Fibroblast of villous mesenchyme (primary cell): ENCODE measurements at places on chromosomes 11 and 22.

DNA sequence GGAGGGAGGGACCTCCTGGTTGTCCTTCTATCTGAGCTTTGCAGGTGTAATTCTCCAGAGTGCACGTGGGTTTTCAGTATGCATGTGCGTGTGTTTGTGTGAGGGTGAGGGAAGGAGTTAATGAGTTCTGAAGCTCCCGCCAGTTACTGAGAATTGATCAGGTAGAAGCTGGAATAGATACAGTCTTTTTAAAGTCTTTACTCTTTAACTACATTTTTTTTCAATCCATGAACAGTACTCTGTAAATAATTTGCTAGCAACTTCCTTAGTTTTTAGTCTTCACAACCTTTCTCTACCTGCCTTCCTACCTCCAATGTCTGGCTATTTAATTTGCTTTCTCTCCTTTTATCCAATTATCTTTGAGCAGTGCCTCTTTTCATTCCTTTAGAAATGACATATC lies 25.5 kb downstream of the ARHGAP42 start:
- no peak for DNase-seq

DNA sequence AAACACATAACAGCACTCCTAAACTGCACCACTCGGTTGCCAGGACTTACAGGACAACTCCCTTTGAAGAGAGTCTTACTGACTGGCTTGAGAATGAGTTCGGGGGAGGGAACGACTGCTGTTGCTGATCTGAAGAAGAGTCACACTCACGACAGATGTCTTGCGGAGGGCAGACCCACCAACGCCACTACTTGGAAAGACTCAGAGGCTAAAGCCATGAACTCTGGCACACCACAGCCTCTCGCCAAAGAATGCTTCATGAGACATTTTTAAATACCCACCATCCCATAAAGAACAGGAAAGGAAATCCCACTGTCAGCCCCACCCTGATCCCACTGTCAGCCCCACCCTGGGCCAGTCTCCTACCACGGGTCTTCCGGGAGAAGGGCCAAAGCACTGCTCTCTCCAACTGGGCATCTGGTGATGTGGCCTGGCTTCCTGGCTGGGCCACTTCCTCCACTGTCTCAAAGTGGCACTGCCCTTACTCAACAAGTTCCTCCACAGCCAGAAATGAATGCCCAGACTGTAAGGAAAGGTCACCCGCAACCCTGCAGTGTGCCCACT lies 73.6 kb downstream of the MICAL3 start:
- DNase-seq: peak; percentile 85

DNA sequence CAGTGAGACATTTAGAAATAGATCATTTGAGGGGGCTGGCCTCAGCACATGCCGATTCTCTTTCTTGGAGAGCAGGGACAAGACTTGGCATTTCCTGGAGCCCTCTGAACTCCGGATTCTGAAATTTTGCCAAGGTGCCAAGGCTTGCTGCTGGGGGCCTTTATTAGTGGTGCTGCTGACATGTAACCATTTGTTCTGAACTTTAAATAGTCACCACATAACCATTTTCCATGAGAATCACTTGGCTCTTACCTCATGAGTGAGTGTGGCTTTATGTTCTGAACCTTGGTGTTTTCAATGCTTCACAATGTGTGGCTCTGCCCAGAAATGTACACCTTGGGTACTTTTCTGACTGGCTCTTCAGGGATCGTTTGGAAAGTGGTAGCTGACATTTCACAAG lies 33.3 kb downstream of the SYT13 start:
- DNase-seq: no peak

- no peak for DNase-seq
Observed at GRCh38 chr11:103736315-103737036, 300.0 kb upstream of the DDI1 start.

DNA sequence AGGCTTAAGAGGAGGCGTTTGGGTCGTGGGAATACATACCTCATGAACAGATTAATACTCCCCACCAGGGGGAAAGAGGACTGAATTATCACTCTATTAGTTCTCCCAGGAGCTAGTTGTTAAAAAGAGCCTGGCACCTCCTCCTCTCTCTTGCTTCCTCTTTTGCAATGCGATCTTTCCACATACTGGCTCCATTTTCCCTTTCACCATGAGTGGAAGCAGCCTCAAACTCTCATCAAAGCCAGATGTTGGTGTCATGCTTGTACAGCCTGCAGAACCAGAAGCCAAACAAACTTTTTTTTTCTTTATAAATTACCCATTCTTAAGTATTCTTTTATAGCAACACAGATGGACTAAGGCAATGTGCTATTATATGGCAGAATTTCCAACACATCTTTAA lies 258.5 kb downstream of the FAM76B start:
- DNase-seq: peak; percentile 65

DNA sequence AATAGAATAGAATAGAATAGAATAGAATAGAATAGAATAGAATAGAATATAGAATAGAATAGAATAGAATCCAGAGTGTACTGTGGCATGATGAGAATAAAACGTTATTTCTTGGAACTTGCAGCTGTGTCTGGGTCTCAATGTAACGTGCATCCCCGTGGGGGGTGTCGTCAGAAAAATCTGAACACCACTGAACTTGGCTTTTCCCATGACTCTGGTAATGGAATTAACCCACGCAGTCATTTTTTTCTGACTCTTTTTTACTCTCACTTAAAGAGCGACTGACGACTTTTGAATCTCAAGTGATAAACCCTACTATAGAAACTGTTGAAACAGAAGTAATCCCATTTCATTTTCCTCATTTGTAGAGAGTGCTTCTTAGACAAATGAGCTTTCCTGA lies 92.4 kb upstream of the BID start:
- DNase-seq: no peak

DNA sequence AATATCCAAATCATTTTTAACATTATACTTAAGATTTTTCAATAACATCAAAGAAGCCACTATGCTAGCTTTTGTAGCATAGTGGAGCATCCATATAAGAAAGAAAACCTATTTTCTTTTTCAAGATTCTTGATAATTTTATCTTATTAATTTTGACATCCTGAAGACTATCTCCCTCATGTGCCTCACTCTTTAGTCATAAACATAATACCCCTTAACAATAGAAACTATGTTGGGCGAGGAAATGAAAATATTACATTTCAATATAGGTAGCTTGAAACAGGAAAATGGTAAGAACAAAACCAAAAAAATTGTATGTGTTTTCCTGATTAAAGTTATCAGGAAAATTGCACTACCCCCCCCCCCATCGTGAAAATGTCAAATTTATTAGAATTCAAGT lies 40.1 kb downstream of the ELMOD1 start:
- DNase-seq: no peak

GRCh38 chr11:19938169-19938856 lies 222.0 kb downstream of the DBX1 start:
- peak; percentile 50 for DNase-seq

DNA sequence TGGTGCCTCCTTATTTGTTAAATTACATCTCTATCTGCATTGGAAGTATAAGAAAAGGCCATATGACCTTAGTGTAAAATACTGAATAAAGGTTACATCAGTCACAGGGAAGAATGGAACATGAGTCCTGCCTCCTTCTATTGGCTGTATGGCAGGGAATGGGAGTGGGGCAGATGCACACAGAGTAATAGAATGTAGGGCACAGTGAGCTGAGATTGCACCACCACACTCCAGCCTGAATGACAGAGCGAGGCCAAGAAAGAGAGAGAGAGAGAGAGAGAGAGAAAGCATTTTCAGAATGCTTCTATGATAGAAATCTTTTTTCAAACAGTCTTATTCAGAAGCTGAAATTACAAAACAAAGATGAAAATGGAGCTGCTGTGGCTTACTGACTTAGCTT lies 58.8 kb downstream of the SLN start:
- no peak for DNase-seq

DNA sequence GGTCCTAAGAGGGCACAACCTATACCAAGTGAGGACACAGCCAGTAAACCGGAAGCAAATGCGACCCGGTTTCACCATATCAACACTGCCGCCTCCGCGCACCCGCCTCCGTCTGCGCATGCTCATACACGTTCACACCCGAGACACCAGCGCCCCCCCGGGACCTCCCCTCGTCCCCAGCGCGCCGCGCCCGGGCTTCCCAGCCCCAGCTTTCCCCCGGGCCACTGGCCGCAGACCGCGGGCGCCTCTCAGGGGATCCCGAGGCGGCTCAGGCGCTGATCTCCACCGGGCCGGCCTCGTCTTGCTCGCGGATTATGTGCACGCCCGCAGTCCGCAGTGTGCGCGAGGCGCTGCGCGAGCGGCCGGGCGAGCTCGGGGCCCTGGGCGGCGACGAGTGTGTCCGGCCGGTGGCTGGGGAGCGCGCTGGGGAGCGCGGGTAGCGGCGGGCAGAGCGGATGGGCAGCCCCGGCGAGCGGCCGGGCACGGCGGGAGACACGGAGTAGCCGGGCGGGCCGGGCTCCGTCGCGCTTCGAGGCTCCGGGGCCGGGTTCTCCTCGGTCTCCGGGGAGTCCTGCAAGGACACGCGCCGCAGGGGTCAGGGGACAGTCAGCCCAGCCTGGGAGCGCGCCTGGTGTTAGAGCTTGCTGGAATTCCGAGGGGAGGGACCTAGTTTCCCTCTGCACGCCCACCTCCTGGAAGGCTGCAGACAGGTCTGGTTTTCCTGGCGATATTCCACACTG lies 2.0 kb downstream of the HEPN1 start:
- DNase-seq: peak; percentile 76

DNA sequence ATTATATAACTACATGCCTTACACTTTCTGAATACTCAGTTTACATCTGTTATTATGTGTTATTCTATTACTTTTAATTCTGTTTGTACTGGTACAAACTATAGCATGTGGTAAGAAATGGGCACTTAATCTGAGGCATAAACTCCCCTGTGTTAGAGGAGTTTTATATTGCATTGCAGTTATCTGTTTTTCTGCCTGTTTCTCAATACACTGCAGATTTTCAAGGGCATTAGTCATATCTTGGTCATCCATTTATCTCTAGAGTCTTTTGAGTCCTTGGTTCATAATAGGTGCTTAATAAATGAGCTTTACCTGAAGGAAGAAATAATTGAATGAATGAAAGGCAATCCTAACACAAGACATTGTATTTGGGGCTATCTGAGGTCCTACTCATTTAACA lies 182.9 kb upstream of the CTSC start:
- DNase-seq: peak; percentile 62

DNA sequence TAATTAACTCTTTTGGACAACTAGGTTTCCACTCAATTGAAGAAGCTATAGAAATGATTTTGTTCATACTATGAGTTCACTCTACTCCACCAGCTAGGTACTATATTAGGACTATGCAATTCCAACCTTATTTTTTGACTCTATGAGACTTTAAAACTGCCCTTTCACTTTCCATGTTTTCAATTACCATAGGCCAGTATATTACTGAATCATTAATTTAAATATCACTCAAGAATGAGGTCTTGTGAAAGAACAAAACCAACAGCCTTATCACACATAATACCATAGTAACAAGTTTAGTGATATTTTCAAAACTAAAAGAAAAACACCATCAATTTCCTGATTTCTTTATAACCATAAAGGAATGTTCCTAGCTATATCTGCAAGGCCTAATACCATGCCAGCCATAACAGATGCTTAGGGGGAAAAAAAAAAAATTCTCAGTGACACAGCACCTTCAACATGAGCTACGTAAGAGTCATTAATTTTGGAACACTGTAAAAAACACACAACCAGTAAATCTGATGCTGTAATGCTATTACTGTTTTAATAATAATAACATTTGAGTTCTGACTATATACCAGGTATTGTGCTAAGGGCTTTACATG lies 6.1 kb downstream of the DCUN1D5 start:
- DNase-seq: peak; percentile 58

- DNase-seq: peak; percentile 65
Observed at GRCh38 chr22:30324014-30324730, 2.6 kb downstream of the TBC1D10A start.

DNA sequence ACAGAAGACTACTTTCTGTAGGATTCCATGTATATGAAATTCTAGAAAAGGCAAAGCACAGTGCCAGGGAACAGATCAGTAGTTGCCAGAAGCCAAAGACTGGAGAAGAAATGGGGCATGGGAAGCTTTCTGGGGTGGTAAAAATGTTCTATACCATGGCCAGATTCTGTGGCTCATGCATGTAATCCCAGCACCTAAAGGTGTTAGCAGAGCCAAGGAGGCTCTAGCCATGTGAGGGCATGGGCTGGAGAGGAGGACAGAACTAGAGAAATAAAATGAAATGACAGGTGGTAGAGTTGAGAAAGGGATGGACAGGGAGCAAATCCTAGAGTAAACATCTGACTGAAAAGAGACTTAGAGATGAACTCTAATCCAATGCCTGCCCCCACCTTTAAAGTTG lies 26.9 kb upstream of the HMGXB4 start:
- DNase-seq: no peak

DNA sequence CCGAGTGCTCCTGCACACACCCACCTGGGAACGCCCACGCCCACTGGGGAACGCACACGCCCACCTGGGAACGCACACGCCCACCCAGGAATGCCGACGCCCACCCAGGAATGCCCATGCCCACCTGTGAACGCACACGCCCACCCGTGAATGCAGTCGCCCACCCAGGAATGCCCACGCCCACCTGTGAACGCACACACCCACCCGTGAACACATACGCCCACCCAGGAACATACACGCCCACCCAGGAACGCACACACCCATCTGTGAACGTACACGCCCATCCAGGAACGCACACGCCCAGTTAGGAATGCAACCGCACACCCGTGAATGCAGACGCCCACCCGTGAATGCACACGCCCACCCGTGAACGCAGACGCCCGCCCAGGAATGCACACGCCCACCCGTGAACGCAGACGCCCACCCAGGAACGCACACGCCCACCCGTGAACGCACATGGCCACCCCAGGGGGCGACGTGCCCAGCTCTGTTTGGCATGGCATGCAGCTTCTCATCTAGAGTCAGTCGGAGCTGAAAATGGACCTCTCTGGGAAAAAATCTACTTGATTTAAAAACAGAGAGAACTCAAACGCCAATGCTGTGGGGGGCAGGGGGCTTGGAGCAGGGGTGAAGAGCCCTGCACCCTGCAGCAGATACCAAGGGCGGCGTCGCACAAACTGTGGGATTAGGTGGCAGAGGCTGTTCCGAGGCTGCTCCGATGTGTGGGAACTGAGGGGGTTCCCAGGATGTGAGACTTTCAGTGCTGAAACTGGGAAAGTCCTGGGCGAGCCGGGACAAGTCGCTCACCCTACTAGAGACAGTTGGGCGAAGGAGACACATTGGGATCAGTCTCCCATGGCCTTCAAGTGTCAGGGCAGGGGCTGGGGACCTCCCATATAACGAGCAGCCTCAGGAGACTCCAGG lies 83.3 kb downstream of the MYEOV start:
- DNase-seq: no peak

DNA sequence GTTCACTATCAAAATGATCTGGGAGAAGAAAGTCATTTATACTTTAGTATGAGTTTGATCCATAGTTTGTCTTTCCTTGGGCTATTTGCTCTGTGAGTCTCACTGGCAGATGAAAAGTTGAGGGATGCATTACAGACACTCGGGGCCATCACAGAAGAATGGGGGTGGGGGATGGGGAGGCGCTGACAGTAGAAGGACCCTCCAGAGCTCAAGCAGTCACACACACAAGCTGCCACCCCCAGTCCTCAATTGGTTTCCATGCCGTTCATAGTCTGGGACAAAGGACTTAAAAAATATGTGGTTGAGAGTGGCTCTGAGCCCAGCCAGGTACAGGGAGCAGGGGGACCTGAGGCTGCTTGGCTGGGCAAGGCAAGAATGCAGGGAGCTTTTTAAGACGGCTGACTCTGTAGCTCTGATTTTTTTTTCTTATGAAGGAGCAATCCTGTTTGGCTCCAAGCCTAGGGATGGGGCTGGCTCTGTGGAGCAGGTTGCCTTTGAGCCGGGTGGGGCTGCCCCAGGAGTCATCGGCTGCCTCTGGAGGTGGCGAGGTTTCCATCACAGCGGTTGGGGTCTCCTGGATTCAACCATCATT lies 13.3 kb upstream of the ANO1 start:
- no peak for DNase-seq

GRCh38 chr11:75982309-75982708 lies 167.3 kb downstream of the UVRAG start:
- DNase-seq: no peak
